ENCODE measurements at places on chromosomes 5 and 9.
A peak's percentile ranks its signal among the peaks of the same experiment; 100 is the strongest.

DNA sequence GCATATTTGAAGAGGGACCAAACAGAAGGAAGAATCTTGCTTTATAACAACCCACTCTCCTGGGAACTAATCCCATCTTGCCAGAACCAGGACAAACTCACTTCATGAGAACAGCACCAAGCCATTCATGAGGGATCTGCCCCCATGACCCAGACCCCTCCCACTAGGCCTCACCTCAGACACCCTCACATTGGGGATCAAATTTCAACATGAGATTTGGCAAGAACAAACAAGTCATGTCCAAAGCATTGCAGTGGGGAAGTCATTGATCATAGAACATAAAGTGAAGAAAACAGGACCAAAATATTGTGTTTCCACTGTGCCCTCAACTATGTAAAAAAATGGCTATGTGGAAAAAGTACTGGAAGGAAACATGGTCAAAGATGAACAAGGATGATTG lies 43.9 kb downstream of the MAP1B start:
- H3K27me3 ChIP-seq: no peaks in the 10 kb centered on the region
- H3K27ac ChIP-seq: peak overlapping the region; percentile 26
- peaks cover 27% of the 10 kb centered on the region for H3K36me3 ChIP-seq
- H3K4me3 ChIP-seq: peak overlapping the region; percentile 27
- DNase-seq: no peak
- peaks cover 35% of the 10 kb centered on the region for H3K4me1 ChIP-seq

- DNase-seq: no peak
- no peaks in the 10 kb centered on the region for H3K4me1 ChIP-seq
- H3K27ac ChIP-seq: no peak overlapping the region
- no peaks in the 10 kb centered on the region for H3K27me3 ChIP-seq
These were observed 88.4 kb downstream of the CAMSAP1 start for GRCh38 chr9:135818718-135819475.

GRCh38 chr9:16680975-16681651 lies 189.4 kb downstream of the BNC2 start:
- peak overlapping the region; percentile 41 for H3K27ac ChIP-seq
- no peaks in the 10 kb centered on the region for H3K27me3 ChIP-seq
- H3K4me3 ChIP-seq: peak overlapping the region; percentile 51

GRCh38 chr5:138054206-138054605 lies 21.3 kb upstream of the FAM13B start:
- no peaks in the 10 kb centered on the region for H3K36me3 ChIP-seq
- peaks cover 3% of the 10 kb centered on the region for H3K27me3 ChIP-seq
- DNase-seq: no peak
- H3K4me3 ChIP-seq: no peak overlapping the region

GRCh38 chr5:126542441-126542840 lies 52.6 kb downstream of the ALDH7A1 start:
- no peak overlapping the region for H3K4me3 ChIP-seq
- H3K4me1 ChIP-seq: peaks cover 22% of the 10 kb centered on the region
- H3K27ac ChIP-seq: no peak overlapping the region
- H3K36me3 ChIP-seq: peaks cover 15% of the 10 kb centered on the region
- H3K27me3 ChIP-seq: no peaks in the 10 kb centered on the region

DNA sequence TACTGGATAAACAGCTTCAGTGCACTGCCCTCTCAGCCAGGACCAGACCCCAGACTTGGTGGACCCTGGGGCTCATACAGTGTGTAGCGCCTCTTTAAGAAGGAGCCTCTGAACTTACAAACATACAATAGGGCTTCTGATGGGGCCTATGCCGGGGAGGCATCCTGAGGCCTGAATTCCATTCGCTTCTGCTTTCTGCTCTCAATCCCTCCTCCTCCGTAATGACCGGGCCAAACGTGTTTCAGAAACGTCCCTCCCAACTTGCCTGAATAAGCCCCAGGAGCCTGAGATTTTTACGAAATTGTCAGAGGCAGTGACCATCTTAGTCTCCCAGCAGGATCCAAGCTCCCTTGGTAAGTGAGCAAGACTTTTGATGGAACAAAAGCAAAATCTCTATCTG lies 128.1 kb upstream of the BOD1 start:
- no peak for DNase-seq
- H3K4me3 ChIP-seq: peak overlapping the region; percentile 7
- peak overlapping the region; percentile 48 for H3K27ac ChIP-seq
- peaks cover 40% of the 10 kb centered on the region for H3K4me1 ChIP-seq
- no peaks in the 10 kb centered on the region for H3K27me3 ChIP-seq

DNA sequence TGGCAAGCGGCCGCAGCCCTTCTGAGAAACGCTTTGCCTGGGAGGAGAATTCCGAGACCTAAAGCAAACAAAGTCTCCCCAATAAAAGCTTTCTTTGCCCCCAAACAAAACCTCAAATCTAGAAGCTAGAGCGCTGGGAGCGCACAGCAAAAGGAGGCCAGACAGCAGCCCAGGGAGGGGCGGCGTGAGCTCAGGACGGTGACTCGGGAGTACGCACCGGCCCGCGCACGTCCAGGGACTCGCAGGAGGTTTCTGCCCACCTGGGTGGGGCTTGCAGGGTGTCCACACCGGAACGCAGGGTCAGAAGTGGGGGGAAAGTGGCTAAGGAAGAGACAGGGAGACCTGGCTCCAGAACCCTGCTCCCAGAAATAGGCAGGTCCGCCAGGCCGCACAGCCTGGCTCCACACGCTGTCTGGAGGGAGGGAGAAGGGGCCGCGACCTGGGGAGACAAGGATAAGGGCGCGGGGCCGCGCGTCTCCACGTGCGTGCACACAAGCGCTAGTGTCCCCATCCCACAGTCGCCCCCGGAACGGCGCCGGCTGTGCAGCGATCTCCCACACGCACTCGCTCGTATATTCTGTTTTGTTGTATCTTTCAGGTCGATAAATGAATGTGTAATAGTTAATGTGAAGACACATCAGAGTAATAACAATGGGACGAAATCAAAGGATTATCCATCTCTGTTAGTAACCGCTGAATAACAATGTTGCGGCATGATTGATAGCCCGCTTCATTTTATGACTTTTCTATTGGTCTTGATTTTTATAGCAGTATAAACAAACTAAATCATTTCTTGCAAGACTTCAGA lies 2.3 kb upstream of the OTP start:
- no peak for DNase-seq
- H3K36me3 ChIP-seq: no peaks in the 10 kb centered on the region
- peaks cover 95% of the 10 kb centered on the region for H3K27me3 ChIP-seq
- H3K4me1 ChIP-seq: peaks cover 6% of the 10 kb centered on the region

DNA sequence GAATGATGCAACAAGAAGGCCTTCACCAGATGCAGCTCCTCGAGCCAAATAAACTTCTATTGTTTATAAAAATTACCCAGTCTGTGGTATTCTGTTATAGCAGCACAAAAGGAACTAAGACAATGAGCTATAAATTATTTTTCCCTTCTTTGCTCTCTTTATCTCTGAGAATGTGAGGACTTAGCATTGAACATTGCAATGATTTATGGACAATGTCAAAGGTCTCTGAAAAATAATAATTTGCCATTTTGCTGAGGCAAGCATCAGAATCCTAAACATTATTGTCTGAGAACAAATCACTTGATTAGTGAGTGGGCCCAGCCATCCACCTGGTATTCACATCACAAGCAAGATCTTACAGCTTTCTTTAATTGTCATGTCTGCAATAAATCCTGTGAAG lies 95.4 kb upstream of the SSBP2 start:
- no peak overlapping the region for H3K4me3 ChIP-seq
- H3K27ac ChIP-seq: no peak overlapping the region
- DNase-seq: no peak
- peaks cover 42% of the 10 kb centered on the region for H3K4me1 ChIP-seq
- H3K36me3 ChIP-seq: peaks cover 7% of the 10 kb centered on the region

DNA sequence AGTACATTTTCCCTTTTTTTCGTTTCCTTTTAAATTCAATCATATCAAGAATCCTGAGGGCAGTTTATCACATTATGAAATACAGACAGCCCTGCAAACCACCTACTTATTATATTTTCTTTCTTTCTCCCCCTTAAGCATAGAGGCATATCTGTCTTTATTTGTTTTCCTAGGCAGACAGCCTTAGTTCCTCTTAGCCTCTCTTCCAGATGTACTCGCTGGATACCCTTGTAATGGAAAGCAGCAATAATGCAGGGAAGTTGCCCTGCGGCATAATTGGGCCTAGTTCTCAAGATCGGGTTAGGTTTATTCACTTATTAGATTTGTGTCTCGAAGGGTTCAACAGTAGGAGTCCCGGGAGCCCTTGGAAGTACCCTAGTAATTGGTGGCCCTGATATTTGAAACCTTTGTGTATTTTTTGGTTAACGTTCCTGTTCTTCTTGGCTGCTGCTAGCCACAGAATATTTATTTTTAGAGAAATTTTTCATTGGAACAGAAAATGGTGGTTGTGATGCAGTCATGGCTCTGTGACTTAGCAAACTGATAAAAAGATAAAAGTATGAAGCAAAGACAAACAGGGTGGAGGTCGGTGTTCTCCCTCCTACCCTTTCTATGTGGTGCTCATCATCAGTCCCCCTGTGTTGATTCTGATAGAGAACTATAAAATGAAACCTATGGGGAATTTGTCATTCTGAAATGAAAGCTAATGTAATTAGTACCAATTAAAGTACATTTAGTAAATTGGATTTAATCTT lies 6.4 kb downstream of the TLE4 start:
- H3K27me3 ChIP-seq: peaks cover 3% of the 10 kb centered on the region
- peaks cover 44% of the 10 kb centered on the region for H3K36me3 ChIP-seq
- H3K4me1 ChIP-seq: peaks cover 54% of the 10 kb centered on the region
- no peak for DNase-seq

- H3K27me3 ChIP-seq: peaks cover 4% of the 10 kb centered on the region
- no peak for DNase-seq
- H3K4me1 ChIP-seq: no peaks in the 10 kb centered on the region
- H3K27ac ChIP-seq: no peak overlapping the region
These were observed 78.0 kb downstream of the OSMR start for GRCh38 chr5:38923661-38924451.

DNA sequence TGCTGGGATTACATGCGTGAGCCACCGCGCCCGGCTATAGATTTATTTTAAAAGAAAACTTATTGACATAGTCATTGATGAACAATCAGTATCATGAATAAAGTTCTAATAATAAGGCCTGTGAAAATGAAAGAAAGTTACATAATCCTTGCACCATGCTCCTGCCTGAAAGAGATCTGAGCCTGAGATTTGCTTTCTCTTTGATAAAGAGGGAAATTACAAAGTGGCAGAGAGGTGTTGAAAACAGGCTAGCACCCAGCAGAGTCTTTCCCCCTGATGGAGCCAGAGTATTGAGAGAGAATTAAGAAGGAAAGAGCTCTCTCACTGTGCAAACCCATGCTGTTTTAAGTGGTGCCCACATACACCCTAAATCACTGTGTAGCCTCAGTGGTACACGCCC lies 37.2 kb downstream of the SLC6A7 start:
- H3K4me1 ChIP-seq: no peaks in the 10 kb centered on the region
- H3K4me3 ChIP-seq: no peak overlapping the region
- H3K27me3 ChIP-seq: no peaks in the 10 kb centered on the region

DNA sequence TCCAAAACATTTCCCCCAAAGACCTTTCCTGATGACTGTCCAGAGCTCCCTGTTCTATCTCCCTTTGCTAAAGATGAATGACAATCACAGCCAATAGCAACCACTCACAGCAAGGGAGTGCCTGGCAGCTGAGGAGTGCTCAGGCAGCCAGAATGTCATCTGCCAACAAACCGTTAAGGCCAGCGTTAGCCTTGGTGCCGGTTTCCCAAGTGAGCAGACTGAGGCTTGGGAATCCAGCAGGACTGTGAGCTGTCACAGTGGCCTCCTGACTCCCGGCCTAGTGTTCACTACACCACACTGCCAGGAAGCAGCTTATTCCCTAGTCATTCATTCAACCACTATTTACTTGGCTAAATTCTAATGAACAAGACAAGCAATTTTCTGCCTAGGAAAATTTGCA lies 24.7 kb downstream of the STK10 start:
- peaks cover 12% of the 10 kb centered on the region for H3K4me1 ChIP-seq
- no peak overlapping the region for H3K4me3 ChIP-seq
- H3K27ac ChIP-seq: no peak overlapping the region
- H3K36me3 ChIP-seq: no peaks in the 10 kb centered on the region
- DNase-seq: no peak

GRCh38 chr5:33720176-33720575 lies 171.6 kb downstream of the ADAMTS12 start:
- no peaks in the 10 kb centered on the region for H3K27me3 ChIP-seq
- peaks cover 3% of the 10 kb centered on the region for H3K36me3 ChIP-seq
- H3K27ac ChIP-seq: no peak overlapping the region
- DNase-seq: no peak
- no peaks in the 10 kb centered on the region for H3K4me1 ChIP-seq

DNA sequence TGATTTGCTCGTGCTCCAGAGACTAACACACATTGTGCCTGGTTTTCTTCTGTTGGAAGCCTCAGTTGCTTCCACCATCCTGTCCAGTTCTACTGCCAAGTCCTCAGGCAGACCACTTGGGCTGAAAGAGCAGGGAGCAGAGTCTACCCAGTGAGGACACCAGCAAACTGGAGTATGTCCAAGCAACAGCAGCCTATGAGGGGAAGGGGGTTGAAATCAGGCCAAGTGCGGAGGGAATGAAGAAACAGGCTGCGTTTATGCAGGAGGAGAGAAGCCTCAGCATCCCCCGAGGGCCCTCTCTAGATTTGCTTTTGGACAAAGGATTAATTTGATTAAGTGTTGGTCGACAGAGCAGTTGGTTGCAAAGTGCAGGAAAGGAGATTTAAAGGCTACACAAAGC lies 14.5 kb downstream of the DOCK2 start:
- H3K27me3 ChIP-seq: peaks cover 13% of the 10 kb centered on the region
- H3K4me1 ChIP-seq: peaks cover 13% of the 10 kb centered on the region
- no peak for DNase-seq
- no peaks in the 10 kb centered on the region for H3K36me3 ChIP-seq

DNA sequence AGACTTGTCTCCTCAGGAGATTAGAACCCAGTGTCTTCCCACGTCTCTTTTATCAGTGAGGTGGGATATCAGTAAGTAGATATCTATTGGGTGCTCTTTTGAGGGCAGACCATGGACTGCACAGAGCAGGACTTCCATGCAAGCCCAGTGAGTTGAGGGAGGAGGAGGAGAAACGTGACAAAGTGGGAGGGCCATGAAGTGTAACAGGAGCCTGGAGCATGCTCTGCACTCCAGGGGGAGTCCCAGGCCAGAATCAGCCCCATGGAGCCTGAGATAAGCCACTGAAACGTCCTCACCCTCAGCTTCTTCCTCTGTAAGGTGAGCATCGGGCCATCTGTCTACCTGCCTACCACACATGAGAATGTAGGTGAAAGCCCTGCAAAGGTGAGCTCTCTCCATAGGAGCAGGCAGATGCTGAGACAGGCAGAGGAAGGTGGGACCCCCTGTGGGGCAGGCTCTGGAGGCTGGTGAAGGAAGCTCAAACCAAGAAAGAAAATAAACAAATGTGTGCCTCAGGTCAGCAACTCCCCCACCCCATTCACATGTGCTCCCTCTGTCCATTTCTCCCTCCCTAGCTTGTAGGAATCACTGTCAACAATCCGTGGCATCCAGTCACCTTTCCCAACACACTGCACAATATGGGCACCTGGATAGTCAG lies 87.4 kb downstream of the NRG2 start:
- DNase-seq: no peak
- peaks cover 11% of the 10 kb centered on the region for H3K27me3 ChIP-seq
- no peak overlapping the region for H3K4me3 ChIP-seq
- H3K36me3 ChIP-seq: no peaks in the 10 kb centered on the region
- H3K4me1 ChIP-seq: peaks cover 24% of the 10 kb centered on the region

- H3K27ac ChIP-seq: no peak overlapping the region
- no peak for DNase-seq
- no peaks in the 10 kb centered on the region for H3K4me1 ChIP-seq
These were observed 12.8 kb downstream of the GOLGA1 start for GRCh38 chr9:124928116-124928515.
